Naive thymus-derived CD4-positive, alpha-beta T cell (primary cell): ENCODE measurements at places on chromosomes 12 and 14. TPM values are rescaled to one million over a fixed set of nuclear protein-coding genes. Genes with fewer than 3 reads are reported as not detected.

DNA sequence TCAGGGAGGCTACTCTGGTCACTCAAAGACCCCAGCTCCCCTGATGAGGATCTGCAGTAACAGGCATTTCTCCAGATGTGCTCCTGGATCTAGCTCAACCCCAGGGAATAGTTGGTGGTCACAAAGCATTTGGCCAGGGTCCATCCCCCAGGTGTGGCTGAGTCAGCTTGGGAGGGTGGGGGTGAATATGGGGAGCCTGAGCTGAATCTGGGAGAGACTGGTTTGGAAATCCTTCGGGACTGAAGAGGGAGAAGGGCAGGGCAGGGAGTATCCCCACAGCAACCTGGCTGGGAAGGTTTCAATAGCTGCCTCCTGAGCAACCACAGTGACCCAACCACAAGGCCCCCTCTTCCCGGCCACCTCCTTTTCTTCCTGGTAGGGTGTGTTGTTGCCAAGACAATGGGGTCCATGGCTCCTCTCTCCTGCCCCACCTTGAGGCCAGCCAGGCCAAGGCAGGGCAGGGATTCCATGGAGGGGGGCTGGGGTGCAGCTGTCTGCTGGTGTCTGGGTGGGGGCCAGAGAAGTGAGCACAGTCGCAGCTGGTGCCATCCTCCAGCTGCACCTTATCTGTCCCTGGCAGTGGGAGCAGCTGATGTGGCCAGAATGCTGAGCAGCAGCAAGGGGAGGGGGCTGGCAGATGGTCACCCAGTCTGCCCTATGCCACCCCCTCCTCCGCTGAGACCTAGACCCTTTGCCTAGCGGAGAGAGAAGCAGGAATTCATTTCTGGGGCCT lies 5.5 kb downstream of the ASIC1 start:
- DNase-seq: no peak

- DNase-seq: no peak
Observed at GRCh38 chr12:106054049-106054448, 84.7 kb downstream of the NUAK1 start.

DNA sequence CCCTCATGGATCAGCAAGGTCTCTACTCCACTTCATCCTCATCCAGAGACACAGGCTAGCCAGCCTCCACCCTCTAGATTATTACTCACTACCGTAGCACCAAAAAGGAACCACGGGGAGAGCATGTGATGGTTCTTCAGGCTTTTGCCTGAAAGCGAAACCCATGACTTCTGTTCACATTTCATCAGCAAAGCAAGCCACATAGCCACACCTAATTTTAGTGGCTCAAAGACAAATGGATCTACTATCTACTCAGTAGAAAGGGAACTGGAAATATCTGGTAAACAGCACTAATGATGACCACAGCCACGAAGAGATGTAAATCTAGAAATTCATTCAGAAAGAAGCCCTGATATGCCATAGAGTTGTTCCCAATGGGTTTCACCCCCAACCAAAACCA lies 51.4 kb downstream of the VCPKMT start:
- peak; percentile 52 for DNase-seq

- DNase-seq: no peak
Observed at GRCh38 chr14:72636871-72637270, 257.0 kb downstream of the DPF3 start.

- no peak for DNase-seq
Observed at GRCh38 chr12:62003701-62004100, 256.5 kb upstream of the USP15 start.

- no peak for DNase-seq
Observed at GRCh38 chr12:13128291-13128965, 25.0 kb upstream of the GSG1 start.

- DNase-seq: no peak
Observed at GRCh38 chr14:52303236-52303635, 10.9 kb upstream of the PTGER2 start.

GRCh38 chr14:32339188-32339587 lies 10.1 kb downstream of the AKAP6 start:
- DNase-seq: no peak

DNA sequence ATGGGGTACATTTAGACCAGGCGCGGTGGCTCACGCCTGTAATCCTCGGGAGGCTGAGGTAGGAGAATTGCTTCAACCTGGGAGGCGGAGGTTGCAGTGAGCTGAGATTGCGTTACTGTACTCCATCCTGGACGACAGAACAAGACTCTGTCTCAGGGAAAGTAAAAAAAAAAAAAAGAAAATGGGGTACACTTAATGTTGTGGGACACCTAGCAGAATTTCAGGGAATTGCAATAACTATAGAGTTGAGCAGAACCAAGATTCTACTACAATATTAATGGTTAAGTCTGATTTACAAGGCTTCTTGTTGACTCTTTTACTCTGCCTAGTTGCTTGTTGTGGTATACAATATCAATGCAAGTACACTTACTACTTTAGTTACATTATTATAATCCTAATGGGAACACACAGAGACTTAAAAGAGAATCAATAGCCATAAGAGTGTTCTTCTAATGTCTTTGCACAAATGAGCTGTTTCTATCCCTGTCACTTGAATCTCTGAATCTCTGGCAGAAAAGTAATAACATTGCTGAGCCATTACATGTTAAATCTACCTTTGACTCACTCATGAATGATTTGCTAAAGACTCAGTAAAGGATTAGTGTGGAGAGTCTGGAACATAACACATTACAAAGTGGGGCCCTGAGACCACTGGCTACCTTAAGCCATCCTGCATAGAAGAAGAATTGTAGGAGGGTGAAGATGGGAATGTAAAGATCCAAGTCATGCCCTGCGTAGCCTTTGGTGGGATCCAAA lies 22.7 kb downstream of the BEST3 start:
- DNase-seq: no peak

- no peak for DNase-seq
Observed at GRCh38 chr14:29810682-29811081, 117.0 kb downstream of the PRKD1 start.

DNA sequence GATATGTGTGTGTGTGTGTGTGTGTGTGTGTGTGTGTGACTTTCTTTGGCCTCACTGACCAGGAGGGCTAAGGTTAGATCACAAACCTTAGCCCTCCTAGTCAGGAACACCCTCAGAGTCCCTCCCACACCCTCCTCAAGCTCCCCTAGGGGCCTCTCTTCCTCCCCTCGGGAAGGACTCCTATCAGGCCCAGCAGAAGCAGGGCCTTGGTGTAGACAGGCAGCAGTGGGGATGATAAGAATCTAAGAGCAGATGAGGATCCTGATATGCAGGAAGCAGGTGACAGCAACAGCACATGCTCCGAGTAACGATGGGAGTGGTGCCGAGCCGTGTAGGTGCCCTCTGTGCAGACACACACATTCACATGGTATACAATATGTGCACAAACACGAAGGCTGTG lies 20.7 kb downstream of the PLEK2 start:
- DNase-seq: no peak

DNA sequence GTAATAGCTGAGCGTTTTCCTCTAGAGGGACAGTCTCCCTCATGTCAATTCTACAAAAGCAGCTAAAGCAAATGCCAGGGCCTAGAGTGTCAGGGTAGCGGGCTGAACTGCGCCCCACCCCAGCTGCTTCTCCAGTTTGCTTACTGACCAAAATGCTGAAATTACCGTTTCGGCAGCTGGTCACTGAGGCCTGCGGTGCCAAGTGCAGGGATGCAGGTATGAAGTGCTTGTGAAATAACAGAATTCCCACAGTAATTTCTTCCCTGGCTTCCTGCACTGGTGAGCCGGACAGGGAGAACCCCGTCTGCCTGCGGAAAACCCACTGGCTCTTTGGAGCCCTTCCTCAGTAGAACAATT lies 19.1 kb downstream of the PSMC1 start:
- DNase-seq: no peak

DNA sequence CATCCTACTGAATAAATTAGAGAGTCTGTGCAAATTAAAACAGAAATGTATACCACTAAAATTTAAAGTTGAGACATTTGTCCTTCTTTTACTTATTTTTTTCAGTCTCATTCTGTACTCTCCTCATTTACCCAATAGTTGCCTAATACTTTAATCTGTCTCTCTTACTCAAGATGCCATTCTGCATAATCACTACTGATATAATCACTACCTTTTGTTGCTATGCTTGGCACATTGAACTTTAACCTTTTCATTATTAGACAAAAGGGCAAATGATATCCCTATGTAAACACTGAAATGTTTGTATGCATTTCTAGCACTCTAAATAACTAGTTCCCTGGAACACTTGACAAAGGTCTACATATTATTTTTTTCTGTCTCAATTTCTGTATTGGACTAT lies 1108.3 kb upstream of the FLRT2 start:
- no peak for DNase-seq

GRCh38 chr12:57752668-57753000 lies 524 bp upstream of the CDK4 start:
- no peak for DNase-seq

GRCh38 chr12:19035536-19035935 lies 94.0 kb upstream of the PLEKHA5 start:
- no peak for DNase-seq

DNA sequence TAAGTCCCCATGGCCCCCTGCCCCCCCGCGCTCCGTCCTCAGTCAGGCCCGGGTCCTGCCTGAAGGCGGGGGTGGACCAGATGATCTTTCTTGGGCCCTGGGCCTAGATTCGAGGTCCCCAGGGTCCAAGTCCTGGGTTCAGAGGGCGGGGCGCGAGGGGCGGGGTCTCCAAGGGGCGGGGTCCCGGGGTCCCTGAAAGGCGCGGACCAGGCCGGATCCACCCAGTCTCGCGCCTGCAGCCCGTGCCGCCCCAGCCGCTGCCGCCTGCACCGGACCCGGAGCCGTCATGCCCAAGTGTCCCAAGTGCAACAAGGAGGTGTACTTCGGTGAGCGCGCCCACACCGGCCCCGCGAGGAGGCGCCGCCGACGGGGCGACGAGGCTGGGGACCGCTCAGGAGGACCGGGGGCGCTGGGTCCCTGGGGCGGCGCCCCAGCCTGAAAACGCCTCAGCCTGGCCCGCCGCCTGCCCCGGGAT lies 325 bp downstream of the CRIP1 start:
- peak; percentile 34 for DNase-seq

GRCh38 chr12:2640709-2641108 lies 154.1 kb upstream of the FKBP4 start:
- DNase-seq: no peak

DNA sequence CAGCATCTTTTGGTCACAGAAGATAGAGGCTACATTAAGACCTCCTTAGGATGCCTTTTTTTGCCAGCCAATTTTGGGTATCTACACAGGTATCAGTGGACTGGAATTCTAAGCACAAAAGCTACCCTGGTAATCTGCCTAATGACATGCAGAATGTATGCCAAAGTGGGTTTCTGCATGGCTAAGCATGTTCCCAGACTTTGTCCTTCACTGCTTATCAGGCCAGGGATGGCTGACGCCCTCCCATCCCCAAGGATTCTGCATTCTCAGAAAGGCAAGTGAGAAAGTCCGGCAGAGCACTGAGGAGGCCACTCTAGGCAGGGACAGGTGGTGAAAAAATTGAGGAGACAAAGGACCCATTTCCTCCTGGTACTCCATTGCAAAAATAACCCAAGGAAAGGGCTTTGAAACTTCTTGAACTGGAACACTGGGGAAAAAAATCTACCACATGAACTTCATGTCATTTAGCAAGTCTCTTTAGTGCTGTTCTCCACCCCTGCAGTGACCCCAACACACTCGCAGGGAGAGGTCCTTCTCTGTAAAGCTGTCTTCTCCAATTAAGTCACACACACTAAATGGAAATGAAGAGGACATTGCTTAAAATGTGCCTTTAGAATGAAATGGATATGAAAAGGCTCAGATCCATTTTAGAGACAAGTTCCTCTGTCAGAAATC lies 91.7 kb upstream of the MAX start:
- no peak for DNase-seq

- DNase-seq: no peak
Observed at GRCh38 chr12:57552835-57553313, 3.0 kb downstream of the KIF5A start.

PRR4 gene
- polyA plus RNA-seq: 2.1 TPM

YEATS4 gene
- polyA plus RNA-seq: 61.0 TPM

SIRT4 gene
- polyA plus RNA-seq: 3.1 TPM

VDR gene
- polyA plus RNA-seq: 1.4 TPM

LRTM2 gene
- not detected for polyA plus RNA-seq

CNTN1 gene
- not detected for polyA plus RNA-seq

CEBPE gene
- 0.65 TPM for polyA plus RNA-seq

CISTR gene
- polyA plus RNA-seq: not detected

KLRB1 gene
- 1.9 TPM for polyA plus RNA-seq

DBX2 gene
- polyA plus RNA-seq: not detected

DLK1 gene
- polyA plus RNA-seq: not detected

PLD4 gene
- polyA plus RNA-seq: not detected

IAPP gene
- polyA plus RNA-seq: not detected
